ENCODE measurements at places on chromosomes 4 and X. TPM values are rescaled to one million over a fixed set of nuclear protein-coding genes. Genes with fewer than 3 reads are reported as not detected.

GLUD2 gene
- total RNA-seq, result 3.3 TPM

CHRDL1 gene
- 22.6 TPM for total RNA-seq

BEX2 gene
- total RNA-seq, result 6.2 TPM

MAGEB2 gene
- not detected for total RNA-seq

TMSB15C gene
- 19.7 TPM for total RNA-seq

PABPC4L gene
- 24.7 TPM for total RNA-seq

SEL1L3 gene
- total RNA-seq, result 33.4 TPM

ERAS gene
- total RNA-seq, result not detected

DNA sequence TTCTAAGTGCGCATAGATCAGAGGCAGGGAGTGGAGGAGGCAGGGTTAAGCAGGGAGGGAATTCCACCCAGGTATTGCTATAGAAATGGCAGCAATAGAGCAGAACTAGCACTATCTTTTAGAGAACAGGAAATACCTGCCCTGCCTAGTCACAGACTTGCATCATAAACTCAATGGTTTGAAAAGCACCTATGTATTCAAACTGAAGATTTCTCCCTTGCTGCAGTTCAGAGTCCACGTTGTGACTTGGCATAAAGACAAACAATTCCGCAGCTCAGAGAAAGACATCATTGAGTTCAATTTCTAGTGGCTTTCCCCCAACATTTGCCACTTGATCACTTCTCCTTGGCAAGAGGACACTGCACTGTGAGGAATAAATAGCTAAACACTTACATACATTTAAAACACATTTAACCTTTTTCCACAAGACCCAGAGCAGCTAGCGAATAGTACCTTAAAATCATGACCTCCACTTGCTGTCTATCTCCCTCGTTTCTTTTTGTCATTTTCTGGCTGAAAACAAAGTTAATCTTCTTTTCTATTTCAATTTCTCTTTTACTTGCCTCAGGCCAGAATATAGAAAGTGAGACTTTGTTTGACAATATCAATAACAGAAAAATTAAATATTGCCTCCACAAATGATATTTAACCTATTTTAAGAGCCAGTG lies 42.4 kb downstream of the SLC7A11 start:
- DNase-seq, result peak; percentile 71

GRCh38 chr4:2371765-2372487 lies 46.5 kb downstream of the ZFYVE28 start:
- no peak for DNase-seq

GRCh38 chr4:126470862-126471261 lies 1156.1 kb downstream of the FAT4 start:
- no peak for DNase-seq

- DNase-seq, result no peak
Observed at GRCh38 chrX:5341902-5342301, 886.8 kb downstream of the NLGN4X start.

GRCh38 chrX:10633722-10634121 lies 13.3 kb upstream of the MID1 start:
- no peak for DNase-seq

DNA sequence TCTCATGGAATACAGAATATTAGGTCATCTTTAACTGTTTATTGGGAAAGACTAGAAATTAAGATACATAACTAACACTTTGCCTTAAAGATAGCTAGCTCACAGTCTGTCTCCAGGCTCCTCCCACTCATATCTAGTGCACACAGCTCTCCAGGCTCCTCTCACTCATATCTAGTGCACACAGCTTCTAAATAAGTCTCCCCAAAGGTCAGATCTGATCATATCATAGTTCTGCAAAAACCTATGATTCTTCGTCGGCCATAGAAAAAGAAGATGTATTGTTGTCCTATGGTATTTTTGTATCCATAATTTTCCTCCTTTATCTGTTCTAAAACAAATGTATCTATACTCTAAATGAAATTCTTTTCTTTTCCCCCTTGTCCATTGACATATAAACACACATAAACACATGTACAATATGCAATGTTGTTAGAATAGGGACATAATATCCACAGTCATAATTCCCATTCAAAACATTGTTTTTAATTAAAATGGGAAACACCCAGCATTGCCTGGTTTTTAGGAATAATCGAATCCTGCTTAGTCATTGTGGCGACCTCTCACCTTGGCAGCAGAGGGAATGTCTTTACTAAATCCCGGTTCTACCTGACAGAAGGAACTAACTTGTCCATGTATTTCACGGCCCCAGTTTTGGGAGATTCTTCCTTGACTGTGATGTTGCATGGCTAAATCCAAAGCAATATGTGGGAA lies 1282.0 kb downstream of the PCDH7 start:
- DNase-seq, result no peak

- no peak for DNase-seq
Observed at GRCh38 chrX:19627081-19627480, 111.8 kb upstream of the MAP3K15 start.

DNA sequence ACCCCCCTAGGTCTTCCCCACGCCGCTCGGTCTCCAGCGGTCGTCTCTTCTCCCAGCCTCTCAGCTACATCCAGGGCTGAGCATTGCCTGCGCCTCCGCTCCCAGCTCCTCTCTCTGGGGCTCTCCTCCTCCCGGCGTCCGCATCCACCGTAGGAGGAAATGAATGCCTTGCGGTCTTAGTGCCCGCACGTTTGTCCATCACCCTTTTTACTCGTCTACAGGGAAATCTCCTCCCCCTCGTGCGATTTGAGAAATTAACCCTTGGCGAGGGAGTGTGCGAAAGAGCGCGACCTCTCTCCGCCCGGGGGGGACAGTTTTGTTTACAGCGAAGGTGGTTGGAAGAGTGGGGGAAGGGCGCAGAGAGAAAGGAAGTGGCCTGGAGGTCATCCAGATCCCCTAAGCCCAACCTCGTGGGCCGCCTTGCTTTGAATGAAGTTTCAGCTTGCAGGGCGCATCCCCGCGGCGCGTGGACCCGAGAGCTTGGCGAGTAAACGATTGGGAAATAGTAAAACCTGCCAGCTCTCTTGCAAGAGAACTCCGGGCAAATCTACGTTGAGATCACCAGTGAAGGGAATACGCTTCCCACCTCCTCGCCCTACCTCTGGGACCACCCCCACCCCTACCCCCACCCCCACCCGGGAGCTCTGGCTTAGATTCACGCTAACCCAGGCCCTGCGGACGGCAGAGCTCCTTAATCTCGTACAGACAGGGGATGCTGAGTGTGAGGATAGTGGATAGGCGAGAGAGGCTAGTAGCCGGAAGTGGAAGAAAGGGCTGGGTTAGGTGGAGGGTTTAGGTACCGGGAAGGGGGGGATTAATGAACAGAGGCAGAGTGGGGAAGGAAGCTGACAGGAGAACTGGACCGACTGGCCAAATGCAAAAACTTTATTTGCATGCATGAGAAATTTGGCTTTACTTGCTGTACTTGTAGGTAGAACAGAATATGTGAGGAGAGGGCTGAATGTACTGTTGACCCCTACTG lies at the start of gene ELOVL6:
TSS of gene ELOVL6 (minus strand) at position 181 of the 982 bp plus-strand sequence. CDS start 280 bp downstream, outside the sequence.
- peak; percentile 47 for DNase-seq

GRCh38 chrX:16695079-16695676 lies 17.3 kb downstream of the CTPS2 start:
- no peak for DNase-seq

GRCh38 chrX:7788334-7788733 lies 54.6 kb upstream of the VCX start:
- no peak for DNase-seq

GRCh38 chr4:1237981-1238675 lies 10.8 kb downstream of the CTBP1 start:
- DNase-seq, result no peak

DNA sequence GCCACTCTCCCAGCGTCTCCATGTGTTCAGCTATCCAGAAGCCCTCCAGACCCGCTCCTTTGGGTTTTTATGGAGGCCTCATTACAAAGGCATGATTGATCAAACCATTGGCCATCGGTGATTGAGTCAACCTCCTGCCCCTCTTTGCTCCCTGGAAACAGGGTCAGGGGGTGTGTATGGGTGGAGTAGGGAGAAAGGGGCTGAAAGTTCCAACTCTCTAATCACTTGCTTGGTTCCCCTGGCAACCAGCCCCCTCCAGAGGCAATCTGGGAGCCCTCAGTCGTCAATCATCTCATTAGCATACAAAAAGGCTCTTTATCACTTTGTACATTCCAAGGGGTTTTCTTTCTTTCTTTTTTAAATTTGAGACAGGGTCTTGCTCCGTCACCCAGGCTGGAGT lies 2.3 kb downstream of the TRIM2 start:
- DNase-seq, result no peak

DNA sequence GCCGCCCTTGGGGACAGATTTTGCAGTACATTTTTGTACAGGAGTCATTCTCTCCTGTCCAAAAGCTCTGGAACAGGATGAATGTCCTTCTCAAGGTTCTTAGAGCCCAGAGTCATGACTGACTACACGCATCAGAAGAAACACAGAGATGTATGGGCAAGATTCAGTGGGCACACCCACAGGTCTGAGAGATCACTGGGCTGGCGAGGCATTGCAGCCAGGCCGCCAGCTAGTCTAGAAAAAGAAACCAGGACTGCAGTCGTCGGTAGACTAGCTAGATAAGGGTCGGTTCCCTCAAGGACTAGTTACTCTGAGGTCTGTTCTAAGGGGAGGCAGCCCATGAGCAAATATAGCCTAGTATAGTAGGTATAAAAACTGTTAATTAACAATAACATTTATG lies 19.8 kb downstream of the GBA3 start:
- DNase-seq, result no peak

DNA sequence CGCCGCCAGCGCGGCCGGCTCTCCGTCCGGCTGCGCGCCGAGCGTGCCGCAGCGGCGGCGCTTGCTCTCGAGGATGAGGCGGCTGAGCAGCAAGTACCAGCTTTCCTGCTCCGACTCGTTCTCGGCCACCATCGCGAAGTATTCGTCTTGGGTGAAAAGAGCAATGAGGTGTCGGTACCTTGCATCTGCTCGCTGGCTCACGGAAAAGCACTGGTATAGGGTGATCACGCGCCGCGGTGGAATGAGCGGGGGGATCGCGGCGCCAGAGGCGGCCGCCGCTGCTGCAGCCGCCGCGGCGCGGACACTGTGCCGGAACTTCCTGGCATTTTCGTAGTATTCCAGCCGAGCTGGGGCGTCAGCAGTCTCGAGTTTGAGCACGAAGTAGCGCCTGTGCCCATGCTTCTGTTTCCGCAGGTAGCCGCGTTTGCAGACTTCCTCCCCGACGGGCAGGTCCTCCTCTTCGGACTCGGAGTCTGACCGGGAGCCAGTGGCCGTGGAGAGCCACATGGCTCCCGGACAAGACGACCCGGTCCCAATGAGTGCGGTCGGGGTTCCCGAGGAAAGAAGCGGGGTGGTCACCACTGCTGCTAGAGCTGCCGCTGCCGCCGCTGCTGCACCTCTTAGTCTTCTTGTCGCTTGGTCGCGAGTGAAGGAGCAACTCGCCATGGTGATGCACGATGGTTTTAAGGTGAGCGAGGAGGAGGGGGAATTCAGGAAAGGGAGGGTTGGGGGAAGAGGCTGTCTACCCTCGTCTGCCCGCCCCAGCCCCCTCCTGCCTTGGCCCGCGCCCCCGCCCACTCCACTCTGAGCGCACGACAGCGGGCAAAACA lies 469 bp downstream of the IRS4 start:
- DNase-seq, result no peak

- no peak for DNase-seq
Observed at GRCh38 chr4:19514276-19515070, 737.2 kb upstream of the SLIT2 start.

DNA sequence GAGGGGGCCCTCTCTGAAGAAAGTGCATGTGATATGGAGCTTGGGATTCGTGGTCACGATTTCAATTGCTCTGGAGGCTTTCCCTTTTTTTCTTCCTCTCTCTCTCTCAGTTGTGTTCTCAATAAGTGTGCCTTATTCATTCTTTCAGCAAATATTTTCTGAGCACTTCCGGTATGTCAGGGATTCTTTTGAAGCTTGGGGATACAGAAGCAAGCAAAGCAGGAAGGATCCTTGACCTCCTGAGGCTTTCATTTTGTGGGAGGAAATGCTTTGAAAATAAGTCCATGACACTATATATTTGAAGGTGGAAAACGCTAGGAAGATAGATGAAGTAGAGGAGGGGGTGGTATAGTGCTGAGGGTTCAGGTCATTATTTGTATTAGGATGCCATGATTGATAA lies 12.6 kb upstream of the GABRE start:
- no peak for DNase-seq

GRCh38 chr4:48742412-48742811 lies 37.7 kb downstream of the FRYL start:
- DNase-seq, result no peak

DNA sequence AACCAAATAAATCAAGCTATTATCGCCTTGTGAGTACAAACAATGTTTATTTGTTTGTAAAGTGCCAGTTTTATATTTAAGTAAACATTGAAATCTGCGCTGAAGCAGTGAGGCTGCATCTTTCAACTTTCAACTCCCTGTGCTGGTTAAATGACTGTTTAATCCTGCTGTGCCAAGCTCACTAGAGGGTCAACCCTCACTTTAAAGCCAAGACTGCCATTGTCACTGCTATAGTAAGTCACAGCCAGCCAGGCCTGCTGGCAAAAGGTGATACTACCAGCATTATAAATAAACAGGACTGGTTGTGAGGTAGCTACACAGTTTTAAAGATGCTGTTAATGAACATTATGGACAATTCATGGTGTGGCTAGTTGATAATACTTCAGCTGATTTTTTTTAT lies 34.6 kb downstream of the EFHC2 start:
- DNase-seq, result no peak

DNA sequence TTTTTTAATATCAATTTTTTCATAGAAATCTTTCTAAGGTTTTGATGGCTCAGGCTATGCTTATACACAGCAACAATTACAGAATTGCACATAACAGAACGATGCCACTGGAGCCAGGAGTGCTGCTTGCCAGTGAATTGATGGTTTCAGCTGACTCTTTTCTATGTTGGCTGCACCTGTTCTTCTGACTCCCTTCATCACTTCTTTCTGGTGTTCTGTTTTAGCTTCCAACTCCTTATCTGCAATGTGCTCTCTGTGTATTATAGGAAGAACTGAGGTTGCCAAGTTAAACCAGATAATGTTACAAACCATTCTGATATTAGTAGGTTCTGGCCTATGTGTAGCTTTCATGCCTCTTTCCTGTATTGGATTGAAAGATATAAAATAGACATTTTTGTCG lies 11.6 kb upstream of the VEGFD start:
- no peak for DNase-seq

DNA sequence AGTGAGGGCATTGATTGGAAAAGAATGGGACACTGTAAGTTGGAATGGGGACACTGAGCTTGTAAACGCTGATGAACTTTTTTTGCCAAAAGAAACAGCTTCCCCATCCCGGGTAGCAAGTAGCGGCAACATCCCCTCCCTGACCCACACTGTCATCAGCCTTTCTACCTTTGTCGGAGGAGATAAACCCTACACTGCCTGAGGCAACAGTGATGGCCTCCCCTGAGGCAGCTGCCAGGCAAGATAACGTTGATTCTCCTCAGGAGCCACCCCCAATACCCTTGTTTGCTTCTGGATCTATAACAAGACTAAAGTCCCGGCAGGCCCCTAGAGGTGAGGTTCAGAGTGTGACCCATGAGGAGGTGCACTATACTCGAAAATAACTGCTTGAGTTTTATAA lies 10.3 kb upstream of the RAB33B start:
- no peak for DNase-seq
